ENCODE measurements at places on chromosomes 1 and 21.

GRCh38 chr1:48017716-48018115 lies 20.5 kb upstream of the TRABD2B start:
- no peak for DNase-seq

- no peak for DNase-seq
These were observed 344.4 kb upstream of the ESRRG start for GRCh38 chr1:217067642-217068041.

DNA sequence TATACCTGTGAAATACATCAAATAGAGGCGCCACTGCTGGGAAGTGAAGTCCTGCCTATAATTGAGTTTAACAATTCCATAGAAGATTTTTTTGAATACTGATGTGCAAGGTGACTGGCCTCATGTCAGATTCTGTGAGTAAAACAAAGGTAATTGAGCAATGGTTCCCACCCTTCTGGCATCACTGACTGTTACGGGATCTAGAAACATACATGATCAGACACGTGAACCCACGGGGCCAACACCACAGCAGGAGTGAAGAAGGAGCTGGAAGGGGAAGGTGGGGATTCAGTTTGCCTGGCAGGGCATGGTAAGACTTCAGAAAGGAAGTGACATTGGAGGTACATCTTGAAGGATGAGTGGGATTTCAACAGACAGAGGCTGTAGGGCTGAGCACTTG lies 270.2 kb downstream of the DISC1 start:
- no peak for DNase-seq

DNA sequence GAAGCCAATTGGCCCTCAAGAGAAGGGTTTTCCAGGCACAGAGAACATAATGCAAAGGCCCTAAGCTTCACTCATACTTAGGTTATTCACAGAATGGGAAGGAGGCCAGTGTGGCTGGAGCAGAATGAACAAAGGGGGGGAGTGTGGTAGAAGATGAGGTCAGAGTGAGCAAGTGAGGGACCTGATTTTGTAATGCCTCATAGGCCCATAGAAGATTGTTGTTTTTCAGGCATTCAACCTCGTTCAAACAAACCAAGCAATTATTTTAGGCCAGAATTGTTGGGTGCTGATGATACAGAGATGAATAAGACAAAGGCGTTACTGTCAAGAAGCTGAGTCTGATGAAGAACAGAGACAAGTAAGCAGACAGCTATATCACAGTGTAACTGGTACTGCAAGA lies 54.5 kb upstream of the RAP1A start:
- no peak for DNase-seq

GRCh38 chr1:162680419-162681121 lies 48.3 kb downstream of the DDR2 start:
- no peak for DNase-seq

DNA sequence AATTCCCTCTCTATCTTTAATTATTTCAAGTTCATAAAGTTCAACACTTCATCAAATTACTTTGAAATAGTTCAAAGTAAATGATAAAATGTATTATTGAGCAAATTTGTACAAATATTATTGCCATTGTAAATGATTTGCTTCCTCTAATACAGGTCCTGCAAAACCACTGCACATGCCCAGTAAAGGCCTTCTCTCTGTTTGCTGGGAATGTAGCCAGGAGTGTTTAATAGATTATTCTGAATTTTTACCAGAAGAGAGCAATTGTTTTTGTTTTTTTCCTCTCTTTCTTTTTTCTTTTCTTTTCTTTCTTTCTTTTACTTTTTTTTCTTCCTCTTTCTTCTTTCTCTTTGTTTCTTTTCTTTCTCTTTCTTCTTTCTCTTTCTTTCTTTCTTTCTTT lies 486.3 kb downstream of the PTBP2 start:
- DNase-seq = no peak

- no peak for DNase-seq
These were observed 100.7 kb upstream of the TNFSF4 start for GRCh38 chr1:173307845-173308244.

DNA sequence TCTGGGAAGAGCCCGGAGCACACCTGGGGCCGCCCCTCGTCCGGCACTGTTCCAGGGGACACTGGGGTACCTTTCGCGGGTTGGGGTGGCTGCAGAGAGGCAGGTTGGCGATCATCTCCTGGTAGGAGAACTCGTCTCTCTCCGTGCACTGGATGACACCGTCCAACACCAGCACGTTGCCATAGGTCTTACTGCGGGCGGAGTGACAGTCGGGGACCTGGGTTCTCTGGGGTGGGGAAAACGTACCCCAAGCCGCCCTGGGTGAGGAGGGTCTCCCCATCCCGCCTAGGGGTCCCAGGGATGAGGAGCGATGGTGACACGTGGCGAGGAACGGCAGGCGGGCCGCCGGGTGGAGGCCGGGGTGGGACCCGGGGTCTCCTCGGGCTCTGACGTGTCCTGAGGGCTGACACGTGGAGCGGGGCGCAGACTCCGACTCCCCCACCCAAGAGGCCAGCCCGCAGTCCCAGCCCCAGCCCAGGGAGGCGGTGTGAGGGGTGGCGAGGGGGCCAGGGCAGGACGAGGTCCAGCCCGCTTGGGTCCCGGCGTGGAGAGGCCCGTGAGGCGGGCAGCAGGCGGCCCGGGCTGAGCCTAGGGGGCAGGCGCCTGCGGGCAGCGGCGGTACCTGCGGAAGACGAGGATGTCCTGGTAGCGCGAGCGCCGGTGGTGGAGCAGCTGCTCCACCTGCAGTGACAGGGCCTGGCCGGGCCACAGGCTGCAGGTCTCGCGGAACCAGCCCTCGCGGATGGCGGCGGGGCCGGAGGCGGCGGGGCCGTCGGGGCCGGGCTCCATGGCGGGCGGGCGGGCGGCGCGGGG lies 457 bp downstream of the SRM start:
- no peak for DNase-seq

DNA sequence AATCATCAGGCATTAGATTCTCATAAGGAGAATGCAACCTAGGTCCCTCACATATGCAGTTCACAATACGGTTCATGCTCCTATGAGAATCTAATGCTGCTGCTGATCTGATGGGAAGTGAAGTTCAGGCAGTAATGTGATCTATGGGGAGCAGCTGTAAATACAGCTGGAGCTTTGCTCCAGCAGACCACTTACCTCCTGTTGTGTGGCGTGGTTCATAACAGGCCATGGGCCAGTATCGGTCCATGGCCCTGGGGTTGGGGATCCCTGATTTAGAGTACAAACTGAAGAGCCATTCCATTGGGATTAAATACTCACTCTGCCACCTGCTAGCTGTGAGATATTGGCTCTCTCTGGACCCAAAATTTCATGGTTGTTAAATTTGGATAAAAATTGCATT lies 244.6 kb upstream of the POGK start:
- DNase-seq = no peak

DNA sequence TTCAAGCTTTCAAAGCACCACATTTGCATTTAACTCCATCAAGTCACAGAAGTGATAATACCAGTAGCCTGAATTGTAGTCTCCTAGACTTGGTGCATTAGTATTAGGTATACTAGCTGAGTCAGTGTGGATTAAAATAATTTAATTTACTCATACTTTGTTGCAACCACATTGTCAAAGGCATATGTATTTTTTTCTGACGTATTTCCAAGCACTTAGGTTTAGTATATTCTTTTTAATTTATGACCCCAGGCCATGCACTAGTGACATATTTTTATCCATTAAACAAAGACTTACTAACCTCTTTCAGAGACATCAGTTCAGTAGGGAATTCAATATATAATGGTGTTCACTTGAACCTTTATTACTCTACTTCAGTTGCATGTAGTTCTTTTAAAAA lies 1894.5 kb downstream of the NCAM2 start:
- DNase-seq = no peak

DNA sequence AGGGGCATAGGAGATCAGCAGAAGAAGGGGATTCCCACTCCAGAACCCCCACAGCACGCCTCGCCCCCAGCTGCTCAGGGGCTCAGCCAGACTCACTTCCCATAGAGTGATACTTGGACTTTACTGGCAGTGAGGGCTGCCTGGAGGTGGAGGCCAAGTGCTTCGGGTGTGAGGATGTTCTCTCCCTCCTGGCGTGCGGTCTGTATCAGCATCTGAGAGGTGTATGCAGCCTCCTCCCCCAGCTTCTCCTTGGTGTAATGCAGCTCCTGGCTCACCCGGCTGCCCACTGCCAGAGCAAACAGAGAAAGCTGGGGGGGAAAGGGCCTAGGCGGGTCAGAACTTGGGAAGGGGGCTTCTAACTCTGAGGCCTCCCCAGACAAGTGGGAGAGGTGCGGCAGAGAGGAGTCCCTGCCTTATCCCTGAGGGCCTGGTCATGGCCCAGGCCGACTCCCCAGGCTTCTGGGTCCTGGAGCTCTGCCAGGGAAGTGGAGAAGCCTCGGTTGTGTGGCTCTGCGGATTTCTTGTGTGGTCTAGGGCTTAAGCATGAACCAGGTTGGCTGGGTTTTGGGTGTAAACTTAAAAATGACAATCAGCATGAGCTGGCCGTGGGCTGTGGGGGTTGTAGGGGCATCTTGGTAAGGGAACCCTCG lies 10.9 kb downstream of the PTCH2 start:
- no peak for DNase-seq

DNA sequence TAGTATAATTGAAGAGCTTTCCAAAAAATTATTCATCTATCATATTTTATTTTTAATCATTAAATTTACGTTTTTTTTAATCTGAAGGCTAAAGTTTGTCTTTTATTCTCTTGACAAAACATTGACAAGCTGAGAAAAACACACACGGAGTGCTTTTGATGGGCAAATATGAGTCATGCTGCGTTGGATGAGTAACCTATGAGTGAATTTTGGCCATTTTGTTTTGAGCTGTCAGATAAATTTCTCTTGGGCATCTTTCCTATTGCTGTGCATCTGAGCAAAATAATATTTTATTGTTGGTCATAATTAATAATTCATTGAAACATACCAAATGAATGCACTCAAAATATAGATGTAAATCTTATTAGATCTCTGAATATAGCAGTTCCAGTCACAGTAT lies 1144.1 kb upstream of the ADGRL2 start:
- no peak for DNase-seq

DNA sequence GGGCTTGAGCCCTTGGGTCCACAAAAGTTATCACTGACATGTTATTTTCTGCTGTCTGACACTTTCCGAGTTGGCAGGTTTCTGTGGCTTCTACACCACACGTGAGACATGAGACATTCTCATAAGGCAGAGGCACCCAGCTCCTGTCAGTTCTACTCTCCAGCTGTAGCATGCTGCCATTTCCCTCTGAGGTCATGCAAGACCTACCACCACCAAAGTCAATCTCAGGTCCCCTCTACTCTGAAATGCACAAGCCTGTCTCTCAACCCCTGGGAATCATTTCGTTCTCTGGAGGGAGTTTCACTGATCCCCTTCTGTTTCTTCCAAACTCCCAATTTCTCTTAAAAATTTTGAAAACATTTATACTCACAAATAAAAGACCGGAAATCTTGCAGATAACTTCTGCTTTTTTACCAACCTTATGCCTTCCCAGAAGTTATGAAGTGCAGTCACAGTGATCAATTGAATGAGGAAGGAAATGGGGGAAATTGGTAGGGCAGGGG lies 39.5 kb upstream of the CR2 start:
- DNase-seq = peak; percentile 57

DNA sequence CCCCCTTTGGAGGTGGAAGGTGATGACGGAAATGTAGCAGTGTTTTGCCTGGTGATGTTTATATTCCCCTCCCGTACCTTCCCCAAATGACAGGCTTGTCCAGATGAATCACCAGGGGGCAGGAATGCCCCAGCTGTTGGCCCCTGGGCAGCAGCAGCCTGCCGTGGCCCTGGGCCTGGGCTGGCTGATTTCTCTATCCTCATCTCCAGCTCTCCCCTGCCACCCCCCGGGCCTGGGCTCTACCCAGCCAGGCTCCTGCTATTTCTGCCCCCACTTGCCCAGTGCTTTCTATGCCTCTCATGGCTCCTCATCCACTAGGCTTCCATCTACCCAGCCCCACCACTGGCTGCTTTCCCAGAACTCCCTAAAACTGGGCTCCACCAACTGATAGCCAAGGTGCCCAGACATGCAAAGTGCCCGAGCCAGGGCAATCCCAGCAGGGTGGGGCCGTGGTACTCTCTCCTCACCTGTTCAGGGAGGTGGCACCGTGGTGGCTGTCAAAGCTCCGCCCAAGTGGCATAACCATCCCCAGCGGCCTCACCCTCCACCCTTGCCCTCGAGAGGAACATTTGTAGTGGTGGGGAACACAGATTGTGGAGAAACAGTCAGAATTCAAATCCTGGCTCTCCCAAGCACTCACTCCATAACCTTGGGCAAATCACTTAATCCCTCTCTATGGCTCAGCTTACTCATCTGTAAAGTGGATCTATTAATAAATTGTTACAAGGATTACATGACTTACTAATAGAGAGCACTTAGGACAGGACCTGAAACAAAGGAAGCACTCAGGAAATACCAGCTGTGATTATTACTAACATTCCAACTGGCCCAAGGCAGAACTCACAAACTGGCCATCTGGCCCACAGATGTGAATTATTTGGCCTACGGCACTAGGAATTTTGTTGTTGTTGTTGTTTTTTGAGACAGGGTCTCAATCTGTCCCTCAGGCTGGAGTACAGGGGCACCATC lies 12.8 kb upstream of the ECE1 start:
- DNase-seq = no peak

Measured in activated CD8-positive, alpha-beta memory T cell treated with anti-CD3 and anti-CD28 coated beads, Interleukin-2, amount 10 ng/mL, durations not matched to agents 7 days and 5 days (primary cell).